ENCODE measurements at places on chromosomes 16 and 17.

DNA sequence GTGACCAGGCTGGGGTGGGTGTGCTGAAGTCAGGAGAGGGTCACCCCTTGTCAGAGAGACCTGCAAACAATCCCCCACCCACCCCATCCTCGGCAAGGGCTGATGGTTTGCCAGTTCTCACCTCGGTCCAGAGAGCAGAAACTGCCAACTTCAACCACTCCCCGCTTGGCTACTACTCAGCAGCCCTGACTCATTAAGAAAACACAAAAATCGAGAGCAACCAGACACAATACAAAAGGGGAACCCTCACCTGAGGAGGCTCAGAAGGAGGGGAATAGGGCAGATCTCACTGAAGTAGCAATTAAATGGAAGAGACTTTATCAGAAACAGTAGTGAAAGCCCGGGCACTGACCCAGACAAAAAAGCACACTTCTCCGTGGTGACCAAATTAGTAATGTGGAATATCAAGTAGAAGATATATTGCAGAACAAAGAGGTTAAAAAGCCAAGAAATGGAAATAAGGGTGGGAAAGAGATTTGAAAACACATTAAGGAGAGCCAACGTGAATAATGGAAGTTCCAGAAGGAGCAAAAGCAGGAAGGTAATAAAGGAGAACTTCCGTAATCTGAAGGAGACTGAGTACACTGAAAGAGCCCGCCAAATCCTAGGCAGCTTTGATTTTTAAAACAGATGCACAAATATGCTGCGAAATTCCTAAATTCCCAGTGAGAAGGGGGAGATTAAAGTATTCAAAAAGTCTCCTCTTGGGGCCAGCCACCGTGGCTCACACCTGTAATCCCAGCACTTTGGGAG lies 23.6 kb downstream of the CENPV start:
- no peak for DNase-seq

DNA sequence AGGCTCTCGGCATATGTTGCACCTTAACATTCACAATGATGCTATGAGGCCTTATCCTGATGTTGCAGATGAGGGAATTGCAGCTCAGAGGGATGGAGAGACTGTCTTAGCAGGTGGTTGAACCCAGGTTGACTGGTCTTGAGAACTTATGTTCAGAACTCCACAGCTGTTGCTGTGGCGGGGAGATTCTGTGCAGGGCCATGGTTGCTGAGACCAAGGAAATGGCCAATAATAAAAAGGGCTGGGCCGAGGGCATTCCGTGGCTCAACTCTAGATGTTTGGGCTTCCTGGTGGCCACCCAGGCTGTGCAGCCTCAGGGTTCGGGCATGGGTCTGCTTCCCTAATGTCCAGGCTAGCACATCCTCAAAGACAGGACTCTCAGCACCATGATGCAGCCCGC lies 5.9 kb downstream of the KSR1 start:
- DNase-seq = no peak

GRCh38 chr16:2180962-2181923 lies 15.2 kb downstream of the CASKIN1 start:
- DNase-seq = no peak

DNA sequence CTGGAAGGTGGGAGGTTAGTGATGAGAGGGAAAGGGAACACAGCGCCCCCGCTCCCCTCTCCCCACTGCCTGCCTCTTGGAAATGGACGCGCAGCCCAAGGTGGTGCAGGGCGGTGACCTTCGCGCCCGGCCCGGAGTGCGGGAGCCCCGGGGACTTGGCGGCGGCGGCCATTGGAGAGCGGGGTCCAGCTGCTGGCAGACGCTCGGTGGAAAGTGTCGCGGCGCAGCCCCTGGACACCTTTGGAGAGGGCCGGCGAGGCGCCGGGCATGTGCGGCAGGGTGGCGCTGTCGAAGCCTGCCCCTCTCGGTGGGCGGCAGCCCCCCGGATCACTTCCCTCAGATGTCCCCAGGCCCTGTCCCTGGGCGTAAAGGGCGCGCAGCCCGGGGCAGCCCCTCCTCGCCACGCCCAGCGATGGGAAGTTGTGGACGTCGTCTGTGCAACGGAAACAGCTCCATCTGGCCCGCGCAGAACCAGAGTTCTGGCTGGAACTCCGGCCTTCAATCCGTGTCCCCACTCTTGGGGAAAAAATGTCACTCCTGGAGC lies 16.7 kb downstream of the SALL1 start:
- DNase-seq = no peak

DNA sequence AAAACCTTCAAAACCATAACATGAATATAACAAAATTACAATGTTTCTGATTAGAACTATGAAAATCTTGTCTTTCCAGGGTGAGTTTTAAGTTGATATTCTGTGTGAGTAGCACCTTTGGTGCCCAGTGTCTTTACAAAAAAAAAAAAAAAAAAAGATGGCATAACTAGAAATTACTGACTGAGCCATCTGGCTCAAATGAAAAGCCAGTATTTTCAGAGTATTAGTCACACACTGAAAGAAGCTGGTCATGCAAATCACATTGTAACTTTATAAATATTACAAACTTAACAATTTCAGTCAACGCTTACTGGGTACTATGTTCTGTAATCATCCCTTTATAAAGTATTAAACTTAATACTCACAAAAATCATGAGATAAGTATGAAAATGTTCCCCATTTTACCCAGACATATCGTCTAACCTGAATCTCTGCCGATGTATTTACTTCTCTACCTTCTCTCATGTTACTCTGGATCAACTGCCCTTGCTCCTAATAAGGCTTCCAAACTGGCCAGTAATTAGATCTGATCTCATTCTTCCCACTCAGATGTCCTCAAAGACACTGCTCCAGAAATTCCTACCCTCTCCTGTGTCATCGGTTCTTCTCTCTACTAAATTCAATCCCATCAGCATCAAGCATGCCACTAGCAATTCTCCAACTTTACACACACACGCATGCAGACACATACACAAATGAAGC lies 25.4 kb downstream of the UBE2G1 start:
- no peak for DNase-seq

DNA sequence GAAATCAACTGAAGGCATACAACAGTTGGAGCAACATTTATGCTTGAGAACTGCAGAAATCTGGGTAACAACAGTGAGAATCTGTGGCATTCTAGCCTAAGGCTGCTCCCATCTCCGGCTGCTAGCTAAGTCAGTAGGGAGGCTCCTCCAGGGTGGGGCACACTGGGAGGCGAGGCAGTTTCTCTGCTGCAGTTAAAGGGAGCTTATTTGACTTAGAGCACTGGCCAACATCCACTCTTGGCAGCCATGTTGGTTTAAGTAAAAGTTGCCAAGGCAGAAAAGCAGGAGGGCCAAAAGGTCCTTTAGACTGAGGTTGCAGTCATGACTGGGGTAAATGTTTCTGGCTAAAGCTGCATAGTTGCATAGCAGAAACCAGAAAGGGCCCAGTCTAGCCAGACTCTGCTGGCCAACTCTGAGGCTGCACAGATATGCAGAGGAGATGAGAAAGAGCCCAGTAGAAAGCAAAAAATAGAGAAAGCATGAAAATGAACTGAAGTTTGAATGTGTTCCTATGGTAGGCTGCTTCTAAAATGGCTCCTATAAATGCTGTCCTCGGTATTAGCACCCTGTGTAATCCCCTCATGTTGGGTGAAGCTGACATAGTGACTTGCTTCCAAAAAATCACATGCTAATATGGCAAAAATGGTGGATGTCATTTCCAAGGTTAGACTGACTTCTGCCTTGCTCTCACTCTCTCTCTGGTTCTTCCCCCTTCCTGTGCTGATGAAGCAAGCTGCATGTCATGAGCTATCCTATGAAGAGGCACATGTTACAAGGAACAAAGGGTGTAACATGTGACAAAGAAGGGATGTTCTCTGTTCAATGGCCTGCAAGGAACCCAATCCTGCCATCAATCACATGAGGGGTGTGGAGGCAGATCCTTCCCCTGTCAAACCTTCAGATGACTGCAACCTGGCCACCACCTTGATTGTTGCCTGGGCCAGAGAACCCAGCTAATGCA lies 3.7 kb upstream of the C16orf78 start:
- DNase-seq = no peak

- DNase-seq = no peak
Measured at GRCh38 chr17:2214929-2215615, 88.5 kb downstream of the SMG6 start.
